CD4-positive, alpha-beta T cell (primary cell): ENCODE measurements at places on chromosomes 1 and 21. TPM values are rescaled to one million over a fixed set of nuclear protein-coding genes. Genes with fewer than 3 reads are reported as not detected.

Gene ST7L
- total RNA-seq: 29.8 TPM

Gene PRDM16
- not detected for total RNA-seq

Gene LAMC1
- not detected for total RNA-seq

Gene OR2T2
- not detected for total RNA-seq

Gene SH2D1B
- total RNA-seq: not detected

Gene OR2L3
- not detected for total RNA-seq

Gene PER3
- 11.4 TPM for total RNA-seq

Gene SIM2
- not detected for total RNA-seq

Gene PLPPR5
- not detected for total RNA-seq

Gene OXCT2
- total RNA-seq: not detected

Gene SERINC2
- total RNA-seq: 0.11 TPM

Gene NTMT2
- total RNA-seq: not detected

Gene FYB2
- total RNA-seq: not detected

Gene PTGER3
- total RNA-seq: not detected

Gene NR1I3
- total RNA-seq: not detected

Gene SELL
- total RNA-seq: 216 TPM

Gene KRTAP10-6
- not detected for total RNA-seq

Gene NBPF11
- total RNA-seq: 16.1 TPM

Gene CFAP410
- 51.6 TPM for total RNA-seq

Gene MXRA8
- total RNA-seq: 1.6 TPM

Gene IL22RA1
- not detected for total RNA-seq

Gene TNFSF18
- total RNA-seq: not detected

Gene DDX20
- 27.2 TPM for total RNA-seq

Gene FOXO6
- 1.2 TPM for total RNA-seq

Gene TMCO4
- total RNA-seq: 12.4 TPM

Gene TEDDM1
- total RNA-seq: not detected

Gene RYR2
- not detected for total RNA-seq

Gene MRPL55
- total RNA-seq: 120 TPM

Gene DNASE2B
- not detected for total RNA-seq

Gene NOTCH2
- 27.5 TPM for total RNA-seq

Gene CHIA
- not detected for total RNA-seq
